ENCODE measurements at places on chromosomes 6 and 20. TPM values are rescaled to one million over a fixed set of nuclear protein-coding genes. Genes with fewer than 3 reads are reported as not detected.

DNA sequence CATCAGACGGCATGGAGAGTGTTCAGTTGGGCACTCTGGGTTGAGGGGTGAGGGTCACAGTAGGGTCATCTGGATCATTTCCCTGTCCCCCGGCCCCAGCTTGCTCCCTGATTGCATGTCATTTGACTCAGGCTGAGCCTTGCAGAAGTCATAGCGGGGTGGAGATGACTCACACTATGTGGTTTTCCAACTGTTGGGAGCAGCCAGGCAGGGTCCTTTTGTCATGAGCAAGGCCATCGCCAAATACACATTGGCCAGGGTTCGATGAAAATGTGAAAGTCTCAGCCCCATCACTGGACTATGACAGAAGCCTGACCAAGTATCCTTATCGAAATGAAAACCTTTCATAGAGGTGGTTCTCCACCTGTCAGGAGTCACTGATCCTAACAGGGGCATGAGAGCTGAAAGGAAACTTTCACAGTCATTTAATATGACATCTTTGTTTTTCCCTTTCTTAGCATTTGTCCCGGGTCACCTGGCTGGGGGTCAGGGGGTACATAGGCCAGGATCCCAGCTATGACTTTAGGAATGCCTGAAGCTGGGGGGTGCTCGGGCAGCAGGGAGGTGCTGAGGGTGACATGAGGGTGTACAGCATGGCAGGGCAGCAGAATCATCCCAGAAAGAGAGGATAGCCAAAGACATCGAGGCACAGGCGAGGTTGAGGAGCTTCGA lies 70.2 kb upstream of the CD93 start:
- no peak overlapping the region for H3K4me3 ChIP-seq
- H3K36me3 ChIP-seq = no peaks in the 10 kb centered on the region
- H3K27me3 ChIP-seq = no peaks in the 10 kb centered on the region

GRCh38 chr6:158753811-158754210 lies 65.4 kb downstream of the EZR start:
- H3K36me3 ChIP-seq = no peaks in the 10 kb centered on the region
- H3K4me1 ChIP-seq = peaks cover 10% of the 10 kb centered on the region
- no peak overlapping the region for H3K27ac ChIP-seq
- no peaks in the 10 kb centered on the region for H3K27me3 ChIP-seq
- no peak overlapping the region for H3K4me3 ChIP-seq

DNA sequence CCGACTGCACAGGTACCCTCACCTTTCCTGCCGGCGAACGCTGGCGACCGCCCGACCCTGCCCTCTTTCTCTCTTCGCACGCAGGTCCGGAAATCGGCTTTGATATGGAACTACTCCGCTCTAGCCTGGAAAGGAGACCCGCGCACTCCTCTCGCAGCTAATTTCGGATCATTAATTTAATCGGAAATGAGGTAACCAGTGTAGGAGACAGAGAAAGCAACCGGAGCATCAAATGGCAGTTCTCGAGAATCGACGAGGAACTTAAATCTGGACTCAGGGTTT lies 949 bp upstream of the ATXN1 start:
- peak overlapping the region; percentile 99 for H3K27ac ChIP-seq
- peaks cover 27% of the 10 kb centered on the region for H3K4me1 ChIP-seq
- DNase-seq = no peak
- no peaks in the 10 kb centered on the region for H3K36me3 ChIP-seq
- no peaks in the 10 kb centered on the region for H3K27me3 ChIP-seq

DNA sequence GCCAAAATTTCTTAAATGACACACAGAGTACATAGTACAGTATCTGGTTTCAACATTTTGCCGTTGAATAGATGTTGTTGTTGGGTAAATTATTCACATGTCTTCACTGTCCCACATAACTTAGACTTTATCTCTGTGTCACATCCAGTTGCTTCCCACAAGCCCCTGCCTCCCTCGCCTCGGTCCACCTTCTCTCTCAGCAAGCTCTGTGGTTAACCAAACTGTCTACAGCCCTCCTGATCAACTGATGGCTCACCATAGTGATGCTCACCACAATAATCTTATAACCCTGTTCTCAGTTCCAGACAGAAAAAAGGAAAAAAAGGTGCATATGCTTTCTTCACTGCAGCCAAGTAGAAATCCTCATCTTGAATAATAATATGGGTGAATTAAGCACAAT lies 23.0 kb downstream of the IL17F start:
- H3K27ac ChIP-seq = no peak overlapping the region
- no peaks in the 10 kb centered on the region for H3K36me3 ChIP-seq
- no peak overlapping the region for H3K4me3 ChIP-seq
- DNase-seq = no peak

GRCh38 chr20:6122111-6122872 lies 538 bp downstream of the FERMT1 start:
- no peaks in the 10 kb centered on the region for H3K36me3 ChIP-seq
- DNase-seq = no peak
- H3K27ac ChIP-seq = peak overlapping the region; percentile 57
- H3K27me3 ChIP-seq = peaks cover 3% of the 10 kb centered on the region

GRCh38 chr6:54068694-54069093 lies 42.5 kb upstream of the MLIP start:
- H3K4me3 ChIP-seq = no peak overlapping the region
- DNase-seq = no peak
- H3K4me1 ChIP-seq = peaks cover 12% of the 10 kb centered on the region
- no peak overlapping the region for H3K27ac ChIP-seq
- no peaks in the 10 kb centered on the region for H3K36me3 ChIP-seq

DNA sequence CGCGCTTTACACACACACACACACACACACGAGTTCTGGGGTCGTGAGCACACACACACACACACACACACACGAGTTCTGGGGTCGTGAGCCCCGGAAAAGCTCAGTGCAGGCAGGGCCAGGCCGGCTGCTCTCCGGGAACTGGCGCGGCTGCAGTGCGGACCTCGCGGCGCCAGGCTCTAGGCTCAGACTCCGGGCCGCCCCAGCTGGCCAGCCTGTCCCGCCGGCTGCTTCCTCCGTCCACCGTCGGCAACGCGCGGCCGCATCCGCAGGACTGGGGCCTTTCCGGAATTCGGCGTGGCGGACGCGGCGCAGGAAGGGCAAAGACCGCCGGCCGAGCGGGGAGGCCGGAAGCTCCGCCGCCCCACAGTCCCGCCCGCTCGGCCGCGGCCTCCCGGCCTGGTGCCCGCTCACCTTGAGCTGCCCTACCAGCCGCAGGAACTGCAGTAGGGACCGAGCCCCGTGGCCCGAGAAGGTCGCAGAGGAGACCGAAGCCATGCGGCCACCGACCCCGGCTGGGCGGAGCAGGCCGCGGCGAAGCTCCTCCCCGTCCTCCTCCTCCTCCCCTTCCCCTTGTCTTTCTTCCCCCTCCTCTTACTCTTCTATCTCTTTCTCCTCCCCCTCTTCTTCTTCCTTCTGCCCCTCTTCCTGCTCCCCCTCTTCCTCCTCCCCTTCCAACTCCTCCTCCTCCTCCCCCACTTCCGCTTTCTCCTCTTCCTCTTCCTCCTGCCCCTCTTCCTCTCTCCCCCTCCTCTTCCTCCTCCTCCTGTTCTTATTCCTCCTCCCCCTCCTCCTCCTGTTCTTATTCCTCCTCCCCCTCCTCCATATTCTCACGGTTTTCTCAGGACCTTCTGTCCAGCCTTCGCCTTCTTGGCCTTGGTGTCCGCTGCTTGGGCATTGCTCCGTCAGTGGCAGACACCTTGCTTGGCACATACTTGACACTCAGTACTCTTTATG lies at the start of gene HDDC2:
HDDC2 (minus strand) TSS at position 533 of the 957 bp plus-strand sequence; CDS start at position 498, 35 bp downstream.
- peaks cover 7% of the 10 kb centered on the region for H3K4me1 ChIP-seq
- H3K36me3 ChIP-seq = peaks cover 32% of the 10 kb centered on the region
- no peaks in the 10 kb centered on the region for H3K27me3 ChIP-seq
- H3K27ac ChIP-seq = peak within 1 kb of the TSS; percentile 95
- peak within 1 kb of the TSS; percentile 52 for H3K4me3 ChIP-seq

Gene DPM1
- 58.2 TPM for polyA plus RNA-seq

Gene MOG
- polyA plus RNA-seq = 0.19 TPM

All from heart left ventricle (tissue), 16 donors.